ENCODE measurements at places on chromosomes 12 and 14.

DNA sequence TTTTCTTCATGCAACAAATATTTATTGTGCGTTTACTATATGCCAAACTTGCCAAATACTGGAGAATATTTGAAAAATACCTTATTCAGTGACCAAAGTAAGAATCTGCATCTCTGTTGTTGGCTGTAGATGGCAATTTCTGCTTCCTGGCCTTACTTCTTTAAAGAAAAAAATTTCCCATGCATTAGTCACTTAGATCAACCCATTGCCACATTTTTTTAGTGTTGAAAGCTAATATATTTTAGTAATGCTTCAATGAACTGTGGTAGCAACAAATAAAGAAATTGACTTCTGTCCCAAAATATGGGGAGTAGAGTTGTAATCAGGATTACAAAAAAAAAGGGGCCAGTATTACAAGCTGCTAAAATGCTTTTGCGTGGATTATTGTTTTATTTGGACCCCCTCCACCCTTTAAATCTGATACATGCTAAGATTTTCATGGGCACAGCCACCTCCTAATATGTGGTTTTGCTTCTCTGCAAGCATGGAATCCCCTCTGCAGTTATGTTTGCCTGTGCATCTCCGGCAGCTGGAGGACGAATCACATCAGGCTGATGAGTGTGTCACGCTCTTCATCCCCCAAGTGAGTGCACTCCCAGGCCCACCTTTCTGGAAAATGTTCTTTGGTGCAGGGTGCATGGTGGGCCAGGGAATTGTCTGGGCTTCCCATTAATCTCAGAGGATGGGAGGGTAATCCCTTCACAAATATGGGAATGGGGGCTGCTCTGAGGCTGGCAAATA, 38.1 kb upstream of the PTCSC3 start:
- DNase-seq, result no peak

DNA sequence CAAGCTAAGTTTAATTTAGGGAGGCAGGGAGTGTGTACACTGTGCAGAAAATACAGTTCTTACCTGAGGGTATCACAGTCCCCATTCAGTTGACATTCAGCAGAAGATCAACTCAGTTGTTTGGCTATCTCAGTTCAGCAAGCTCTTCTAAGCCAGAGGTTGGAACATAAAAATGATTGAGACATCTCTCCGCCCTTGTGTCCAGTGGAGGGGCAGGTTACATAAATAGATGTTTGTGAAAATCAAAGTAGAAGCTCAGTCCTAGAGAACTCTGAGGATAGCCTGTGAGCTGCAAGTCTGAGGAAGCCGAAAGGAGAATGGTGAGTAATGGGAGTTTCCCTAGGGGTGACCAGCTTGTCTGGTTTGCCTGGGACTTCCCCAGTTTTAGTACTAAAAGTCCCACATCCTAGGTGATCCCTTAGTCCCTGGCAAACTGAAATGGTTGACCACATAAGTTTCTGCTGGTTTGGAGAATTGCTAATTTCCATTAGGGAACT, 251.4 kb upstream of the ATP2B1 start:
- DNase-seq, result no peak

- no peak for DNase-seq
Measured at GRCh38 chr12:2373307-2373706, 320.5 kb downstream of the CACNA1C start.

GRCh38 chr12:106238146-106238545, 9.7 kb downstream of the CKAP4 start:
- no peak for DNase-seq

GRCh38 chr14:39957290-39957689, 525.1 kb upstream of the FBXO33 start:
- no peak for DNase-seq

- peak; percentile 78 for DNase-seq
Measured at GRCh38 chr12:77734214-77734883, 96.3 kb upstream of the NAV3 start.
